Common myeloid progenitor, CD34-positive (primary cell): ENCODE measurements at places on chromosomes 2 and 18.

DNA sequence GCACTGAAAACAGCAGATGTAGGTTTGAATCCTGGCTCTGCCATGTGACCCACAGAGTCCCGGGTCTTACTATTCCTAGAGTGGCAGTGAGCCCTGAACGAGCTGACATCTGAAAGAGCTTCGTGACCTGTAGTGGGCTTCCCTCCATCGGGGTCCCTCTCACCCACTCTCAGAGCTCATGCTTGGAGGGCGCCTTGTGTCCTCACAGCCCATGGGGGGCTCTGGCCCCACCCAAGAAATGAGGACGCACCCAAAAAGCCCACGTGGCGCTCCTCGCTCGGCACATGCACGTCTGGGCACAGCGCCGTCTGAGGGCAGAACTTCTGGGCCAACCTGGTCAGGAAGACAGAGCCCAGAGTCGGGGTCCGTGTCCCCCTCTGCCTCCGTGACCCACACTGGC is 23.7 kb downstream of the LBH start:
- DNase-seq = no peak

- no peak for DNase-seq
Observed at GRCh38 chr18:45930963-45931362, 36.2 kb downstream of the EPG5 start.

GRCh38 chr2:16777123-16777870 is 111.7 kb upstream of the CYRIA start:
- DNase-seq = no peak

DNA sequence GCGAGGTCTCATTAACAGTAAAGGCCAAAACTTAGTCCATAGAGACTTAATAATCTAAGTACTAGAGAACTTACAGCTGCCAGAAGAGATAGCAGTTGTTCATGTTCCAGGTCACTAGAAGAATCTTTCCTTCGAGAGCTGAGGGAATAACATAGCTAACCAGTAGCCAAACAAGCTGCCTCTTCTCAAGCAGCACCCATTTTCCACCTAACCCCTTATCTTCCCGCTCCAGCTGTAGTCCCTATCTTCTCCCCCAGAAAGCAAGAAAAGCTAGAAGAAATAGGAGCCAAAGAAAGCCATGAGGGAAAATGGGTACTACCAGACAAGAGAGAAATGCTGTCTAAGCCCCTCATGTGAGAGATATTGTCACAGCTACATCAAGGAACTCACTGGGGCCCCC is 24.0 kb downstream of the SULT1C4 start:
- no peak for DNase-seq

- no peak for DNase-seq
Observed at GRCh38 chr2:148716378-148716920, 71.9 kb downstream of the EPC2 start.
